Vagina (tissue), 2 donors: ENCODE measurements at places on chromosomes 11 and 22. TPM values are rescaled to one million over a fixed set of nuclear protein-coding genes. Genes with fewer than 3 reads are reported as not detected.

The CHRDL2 gene
- total RNA-seq: 3.7 TPM

The KCNJ1 gene
- total RNA-seq: 1.5 TPM

The ISX gene
- total RNA-seq: not detected

The C11orf87 gene
- total RNA-seq: not detected

The EFCAB6 gene
- total RNA-seq: 1.7 TPM

The ELMOD1 gene
- not detected for total RNA-seq

The RRAS2 gene
- total RNA-seq: 32.7 TPM

The MMP13 gene
- 0.98 TPM for total RNA-seq

The KRTAP5-7 gene
- not detected for total RNA-seq

The CTSC gene
- 84.7 TPM for total RNA-seq

The CDC42BPG gene
- total RNA-seq: 13.0 TPM

The RAB30 gene
- total RNA-seq: 10.8 TPM

The ACTN3 gene
- not detected for total RNA-seq

- no peak for DNase-seq
Observed at GRCh38 chr11:26473216-26474194, 98.6 kb downstream of the MUC15 start.

DNA sequence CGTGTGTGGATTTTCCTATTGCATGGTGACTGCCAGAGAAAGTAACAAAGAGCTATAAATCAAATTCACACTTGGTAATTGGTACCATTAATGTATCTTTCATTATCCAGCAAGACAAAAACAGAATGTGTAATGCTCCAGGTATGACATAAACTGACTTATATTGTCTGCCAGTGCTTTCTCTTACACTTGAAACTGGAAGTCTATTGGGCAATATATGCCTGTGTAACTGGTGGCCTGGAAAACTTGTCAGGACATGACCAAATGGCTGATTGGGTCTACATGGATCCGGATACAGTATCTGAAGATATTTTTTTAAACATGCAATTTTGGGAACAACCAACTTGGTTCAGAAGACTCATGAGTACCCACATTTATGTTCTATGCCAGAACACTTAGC, 174.6 kb upstream of the ARHGAP42 start:
- DNase-seq: no peak

DNA sequence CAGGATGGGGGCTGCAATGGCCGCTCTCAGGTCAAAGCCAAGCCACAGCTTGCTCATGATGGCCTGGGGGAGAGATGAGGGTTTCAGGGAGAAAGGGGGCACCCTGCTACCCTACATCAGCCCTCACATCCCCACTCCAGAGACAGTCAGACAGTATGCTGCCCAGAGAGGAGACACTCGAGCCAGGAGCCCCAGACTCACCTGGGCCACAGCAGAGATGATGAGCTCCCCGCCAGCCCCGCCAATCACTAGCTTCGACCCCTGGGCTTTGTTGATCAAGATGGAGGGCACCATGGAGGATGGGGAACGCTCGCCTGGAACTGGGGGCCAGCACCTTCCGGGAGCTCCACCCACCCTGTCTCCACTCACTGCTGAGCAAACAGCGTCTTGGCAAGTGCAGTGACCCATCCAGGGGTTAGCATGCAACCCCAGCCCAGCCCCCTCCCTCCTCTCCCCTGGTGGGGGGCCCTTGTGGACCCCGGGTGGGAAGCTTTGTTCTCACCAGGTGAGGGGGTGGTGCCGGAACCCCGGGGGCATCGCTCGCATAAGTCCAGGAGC, 19.8 kb downstream of the GGT5 start:
- no peak for DNase-seq

DNA sequence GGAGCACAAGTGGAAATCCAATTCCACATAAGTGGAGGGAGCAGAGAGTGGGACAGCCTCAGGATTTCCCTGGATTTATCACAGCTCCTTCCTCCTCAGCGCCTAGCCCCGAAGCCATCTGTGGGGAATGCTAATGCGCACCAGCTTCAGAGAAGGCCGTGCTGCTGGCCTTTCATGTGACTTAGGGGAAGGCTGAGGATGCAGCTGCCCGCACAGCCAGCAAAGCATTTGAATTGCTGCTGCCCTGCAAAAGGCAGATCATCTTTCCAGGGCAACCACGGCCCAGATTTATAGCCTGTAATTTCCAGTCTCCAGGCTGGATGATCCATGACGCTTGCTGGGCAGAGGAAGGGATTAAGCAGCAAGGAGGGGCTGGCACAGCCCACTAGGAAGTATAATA, 29.9 kb downstream of the SYN3 start:
- no peak for DNase-seq

GRCh38 chr11:78063440-78064181, at the start of gene THRSP:
THRSP (plus strand) TSS chr11:78063861; CDS start chr11:78063882, 21 bp downstream.
- DNase-seq: no peak

GRCh38 chr11:47271328-47271727, 1.4 kb downstream of the MADD start:
- DNase-seq: no peak

GRCh38 chr11:57364851-57365660, 15.9 kb downstream of the PRG3 start:
- DNase-seq: no peak

GRCh38 chr11:77677138-77677537, 39.5 kb upstream of the CLNS1A start:
- DNase-seq: no peak

- no peak for DNase-seq
Observed at GRCh38 chr11:95792200-95792599, 1.9 kb downstream of the CEP57 start.

DNA sequence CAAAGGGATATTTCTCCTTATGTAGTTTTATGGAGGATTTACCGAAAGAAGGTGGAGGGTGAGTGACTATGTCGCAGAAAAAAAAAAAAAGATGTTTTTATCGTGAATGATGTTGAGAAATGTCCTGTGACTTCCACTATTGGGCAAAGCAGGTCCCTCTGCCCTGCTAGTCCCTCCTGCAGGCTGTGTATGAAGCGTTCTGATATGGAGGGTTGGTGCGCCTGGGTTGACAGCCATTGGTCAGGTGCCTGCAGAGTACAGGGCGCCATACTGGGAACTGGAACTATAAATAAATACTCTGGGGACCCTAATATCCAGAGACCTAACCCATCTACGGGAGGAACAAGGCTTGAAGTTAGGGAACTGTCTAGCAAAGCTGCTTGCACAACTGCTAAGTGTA, 1.5 kb downstream of the IL17RA start:
- DNase-seq: no peak

GRCh38 chr11:110522471-110522870, 92.7 kb downstream of the FDX1 start:
- no peak for DNase-seq

DNA sequence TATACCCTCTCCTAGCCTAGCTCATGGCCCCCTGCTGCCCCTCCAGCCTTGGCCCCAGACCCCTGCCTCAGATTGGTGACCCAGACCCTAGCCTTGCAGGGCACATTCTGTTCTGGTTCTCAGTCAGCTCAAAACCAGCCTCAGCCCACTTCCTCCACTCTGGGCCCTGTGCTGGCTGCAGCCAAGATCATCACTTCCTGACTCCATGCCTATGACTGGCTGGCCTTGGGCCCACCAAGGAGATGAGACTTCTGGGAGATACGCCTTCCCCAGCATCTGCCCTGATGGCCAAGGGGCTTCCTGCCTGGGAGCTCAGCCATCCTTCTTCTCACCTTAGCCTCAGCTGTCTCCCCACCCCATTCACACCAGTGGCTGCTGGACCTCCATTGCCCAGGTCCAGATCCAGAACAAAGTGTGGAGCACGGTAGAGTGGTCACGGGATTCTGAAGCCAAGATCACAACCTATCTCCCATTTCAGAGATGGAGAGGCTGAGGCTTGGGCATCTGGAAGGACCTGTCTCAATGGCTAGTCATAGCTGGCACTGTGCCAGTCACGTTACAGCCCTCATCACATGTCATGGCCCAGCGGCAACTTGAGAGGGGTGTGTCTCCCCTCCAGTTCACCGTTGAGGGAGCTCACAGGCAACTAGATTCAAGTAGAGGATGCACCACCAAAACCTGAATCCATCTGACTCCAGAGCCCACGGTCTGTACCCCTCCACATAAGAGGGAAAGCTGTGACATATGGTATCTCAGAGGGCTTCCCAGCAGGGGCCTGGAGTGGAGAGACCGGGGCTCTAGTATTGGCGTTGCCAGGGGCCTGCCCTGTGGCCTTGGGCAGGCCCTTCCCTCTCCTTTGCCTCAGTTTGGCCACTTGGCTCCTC, 43.0 kb upstream of the KLHL35 start:
- no peak for DNase-seq

- no peak for DNase-seq
Observed at GRCh38 chr22:49274754-49275380, 552.8 kb downstream of the BRD1 start.

DNA sequence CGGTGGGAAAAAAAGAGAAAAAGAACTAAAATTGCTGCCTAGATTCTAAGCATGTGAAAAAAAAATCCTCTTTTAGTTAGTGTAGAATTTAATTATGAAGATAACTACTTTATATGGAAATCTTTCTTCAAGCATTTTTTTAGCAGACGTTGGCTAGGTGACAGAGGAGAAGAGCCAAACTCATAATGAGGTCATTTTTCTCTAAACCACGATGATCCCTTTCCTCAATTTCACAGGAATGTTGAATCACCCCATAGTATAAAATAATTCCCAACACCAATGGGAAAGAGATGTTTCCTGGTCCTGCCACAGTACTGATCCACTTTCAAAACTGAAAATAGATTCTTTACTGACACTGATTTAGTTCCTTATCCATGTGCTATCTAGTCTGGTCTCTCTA, 319.8 kb downstream of the DLG2 start:
- no peak for DNase-seq

GRCh38 chr11:119195680-119196079, 10.4 kb downstream of the NHERF4 start:
- DNase-seq: no peak

DNA sequence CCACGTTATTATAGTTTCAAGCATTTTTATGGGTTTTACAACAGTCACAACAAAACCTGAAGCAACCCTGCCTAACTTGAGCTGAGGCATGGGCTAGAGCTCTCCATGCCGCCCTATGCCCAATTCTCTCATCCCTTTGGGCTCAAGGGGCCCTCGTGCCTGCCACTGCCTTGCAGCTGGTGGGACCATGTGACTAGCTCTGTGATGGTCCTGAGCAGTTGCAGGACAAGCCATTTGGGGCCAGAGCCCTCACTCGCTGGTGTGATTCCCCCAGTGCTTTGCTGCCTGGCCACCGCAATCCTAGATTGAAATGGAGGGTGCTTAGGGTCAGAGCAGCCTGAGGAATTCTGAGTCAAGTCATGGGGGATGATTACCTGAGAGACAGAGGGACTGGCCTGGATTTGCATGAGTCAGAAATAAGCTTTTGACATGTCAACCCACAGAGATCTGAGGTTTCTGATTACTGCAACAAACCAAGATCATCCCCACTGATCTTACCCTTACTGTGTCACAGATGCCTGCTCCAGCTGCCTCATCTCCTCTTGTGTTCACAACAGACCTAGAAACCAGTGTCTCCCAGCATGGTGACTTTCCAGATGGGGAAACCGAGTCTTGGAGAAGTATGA, 323.7 kb downstream of the BRD1 start:
- DNase-seq: no peak

DNA sequence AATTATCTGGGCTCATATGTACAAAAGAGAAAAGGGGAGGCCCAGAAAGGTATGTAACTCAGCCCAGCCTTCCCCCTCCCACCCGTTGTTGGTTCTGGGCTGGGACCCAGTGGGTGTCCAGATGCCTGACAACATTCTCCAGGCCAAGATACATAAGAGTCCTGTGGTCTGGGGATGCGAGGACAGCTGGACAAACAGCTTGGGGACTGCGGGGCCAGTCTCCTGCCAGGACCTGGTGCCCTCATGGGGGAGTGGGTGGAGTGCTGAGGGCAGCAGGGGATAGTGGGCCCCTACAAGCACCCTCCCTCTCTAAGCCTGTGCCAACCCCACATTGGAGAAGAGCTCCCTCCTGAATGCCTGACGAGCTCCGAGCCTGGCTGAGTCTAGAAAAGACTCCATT, 3.5 kb upstream of the SLC22A6 start:
- no peak for DNase-seq

DNA sequence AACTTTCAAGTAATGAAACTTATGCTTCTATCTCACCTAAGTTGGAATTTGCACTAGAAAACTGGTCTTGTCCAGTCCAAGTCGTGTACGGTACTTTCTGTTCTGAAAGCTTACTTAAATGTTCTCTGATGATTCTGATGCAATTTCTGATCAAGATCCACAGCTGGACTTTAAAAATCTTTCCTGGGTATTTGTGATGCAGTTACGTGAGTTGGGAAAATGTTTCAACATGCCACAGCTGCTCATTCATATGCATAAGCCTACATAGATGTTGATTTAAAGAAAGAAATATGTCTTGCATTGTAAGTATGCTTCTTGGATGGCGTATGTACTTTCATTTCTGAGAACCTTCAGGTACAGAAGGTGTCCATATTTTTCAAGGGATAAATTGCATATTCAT, 493.7 kb upstream of the CCDC90B start:
- DNase-seq: no peak

GRCh38 chr11:102614485-102614884, 10.6 kb downstream of the MMP20 start:
- DNase-seq: no peak

- no peak for DNase-seq
Observed at GRCh38 chr11:12865863-12866595, 143.1 kb upstream of the RASSF10 start.

DNA sequence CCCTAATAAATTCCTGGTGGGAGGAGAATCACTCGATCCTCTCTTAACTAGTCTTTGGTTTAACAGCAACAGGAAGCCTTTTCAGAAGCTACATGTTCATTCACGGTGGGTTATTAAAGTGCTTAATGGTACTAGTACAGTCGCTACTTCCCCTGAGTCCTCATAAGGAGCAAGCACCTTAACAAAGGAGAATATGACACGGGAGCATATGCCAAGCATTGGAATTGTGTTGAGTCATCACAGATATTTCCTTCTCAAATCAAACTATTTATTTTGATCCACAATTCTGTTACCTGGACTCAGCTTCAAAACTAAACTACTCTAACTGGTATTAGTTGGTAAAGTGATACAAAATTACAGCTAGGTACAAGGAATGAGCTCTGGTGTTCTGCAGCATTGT, 177.5 kb upstream of the CTSC start:
- DNase-seq: no peak

DNA sequence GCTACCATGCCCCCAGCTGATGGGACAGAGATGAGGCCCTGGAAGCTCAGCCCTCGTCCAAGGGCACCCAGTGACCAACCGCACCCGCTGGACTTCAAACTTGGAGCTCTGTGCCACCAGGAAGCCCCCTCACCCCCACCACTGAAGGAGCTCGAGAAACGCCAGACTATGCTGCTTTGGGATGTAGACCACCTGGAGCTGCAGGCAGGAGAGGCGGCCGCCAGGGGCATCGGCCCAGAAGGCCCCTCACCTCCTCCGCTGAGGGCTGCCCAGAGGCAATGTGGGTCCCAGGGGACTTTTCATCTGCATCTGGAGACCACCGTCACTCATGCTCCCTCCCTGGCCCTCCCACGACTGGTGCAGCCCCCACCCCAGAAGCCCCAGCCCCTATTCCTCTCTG, 28.3 kb downstream of the CDKN1C start:
- no peak for DNase-seq

GRCh38 chr22:17334059-17334458, 35.2 kb upstream of the CECR2 start:
- DNase-seq: no peak

- DNase-seq: no peak
Observed at GRCh38 chr22:42661985-42662831, 13.0 kb upstream of the CYB5R3 start.
